ENCODE measurements at places on chromosomes 7 and 10.

GRCh38 chr10:62681211-62681940 lies 123.1 kb upstream of the ADO start:
- DNase-seq: peak; percentile 73

GRCh38 chr10:3564346-3565002 lies 220.5 kb downstream of the KLF6 start:
- DNase-seq: no peak

- DNase-seq: no peak
These were observed 119.5 kb downstream of the GRID1 start for GRCh38 chr10:86247073-86247472.

GRCh38 chr7:120966961-120967360 lies 16.4 kb downstream of the ING3 start:
- no peak for DNase-seq

DNA sequence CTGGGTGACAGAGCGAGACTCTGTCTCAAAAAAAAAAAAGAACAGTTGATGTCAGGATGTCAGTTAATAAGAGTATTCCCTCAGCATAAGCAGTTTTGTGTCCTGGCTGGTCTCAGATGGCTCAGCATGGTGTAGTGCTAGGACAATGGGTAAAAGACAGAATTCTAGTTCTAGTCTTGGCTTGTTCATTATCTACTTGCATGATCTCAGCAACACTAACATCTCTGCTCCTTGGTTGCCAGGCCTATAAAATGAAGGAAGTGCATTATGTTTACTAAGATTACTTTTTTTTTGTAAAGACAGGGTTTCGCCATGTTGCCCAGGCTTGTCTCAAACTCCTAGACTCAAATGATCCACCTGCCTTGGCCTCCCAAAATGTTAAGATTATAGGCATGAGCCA lies 84.3 kb upstream of the SP8 start:
- no peak for DNase-seq

DNA sequence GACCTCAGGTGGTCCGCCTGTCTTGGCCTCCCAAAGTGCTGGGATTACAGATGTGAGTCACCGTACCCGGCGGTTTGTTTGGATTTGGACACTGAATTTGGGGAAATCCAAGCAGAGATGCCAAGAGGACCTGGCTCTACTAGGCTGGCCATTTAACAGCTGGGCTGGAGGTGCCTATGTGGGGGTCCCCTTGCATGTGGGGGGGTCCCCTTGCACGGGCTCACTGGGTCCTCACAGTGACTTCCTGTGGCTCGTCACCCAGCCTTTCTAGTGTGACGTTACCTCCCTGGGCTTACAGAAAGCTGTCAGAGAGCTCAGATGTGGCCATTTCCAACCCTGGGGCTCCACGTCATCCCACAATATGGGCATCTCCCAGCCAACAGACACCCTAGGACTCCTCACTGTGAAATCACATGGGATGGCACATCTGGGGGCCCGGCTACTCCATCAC lies 49.3 kb upstream of the GNA12 start:
- DNase-seq: no peak

DNA sequence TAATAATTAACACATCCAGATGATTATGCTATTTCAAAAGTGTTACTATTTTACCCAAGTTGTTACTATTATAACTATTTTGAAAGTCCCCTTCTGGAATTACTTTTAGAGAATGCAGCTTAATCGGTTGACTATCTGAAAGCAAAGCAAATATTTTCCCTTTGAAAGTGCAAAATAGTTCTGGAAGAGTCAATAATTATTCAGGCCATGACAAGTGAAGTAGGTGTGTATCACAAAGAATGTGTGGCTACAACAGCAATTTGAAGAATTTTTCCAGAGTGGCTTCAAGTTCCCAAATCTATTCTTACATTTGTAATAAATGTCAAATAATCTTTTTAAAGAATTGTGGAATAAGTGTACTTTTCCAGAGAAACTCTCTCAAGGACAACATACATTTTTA lies 42.8 kb downstream of the RNLS start:
- DNase-seq: no peak

- no peak for DNase-seq
These were observed 63.9 kb upstream of the GHITM start for GRCh38 chr10:84075226-84076046.

DNA sequence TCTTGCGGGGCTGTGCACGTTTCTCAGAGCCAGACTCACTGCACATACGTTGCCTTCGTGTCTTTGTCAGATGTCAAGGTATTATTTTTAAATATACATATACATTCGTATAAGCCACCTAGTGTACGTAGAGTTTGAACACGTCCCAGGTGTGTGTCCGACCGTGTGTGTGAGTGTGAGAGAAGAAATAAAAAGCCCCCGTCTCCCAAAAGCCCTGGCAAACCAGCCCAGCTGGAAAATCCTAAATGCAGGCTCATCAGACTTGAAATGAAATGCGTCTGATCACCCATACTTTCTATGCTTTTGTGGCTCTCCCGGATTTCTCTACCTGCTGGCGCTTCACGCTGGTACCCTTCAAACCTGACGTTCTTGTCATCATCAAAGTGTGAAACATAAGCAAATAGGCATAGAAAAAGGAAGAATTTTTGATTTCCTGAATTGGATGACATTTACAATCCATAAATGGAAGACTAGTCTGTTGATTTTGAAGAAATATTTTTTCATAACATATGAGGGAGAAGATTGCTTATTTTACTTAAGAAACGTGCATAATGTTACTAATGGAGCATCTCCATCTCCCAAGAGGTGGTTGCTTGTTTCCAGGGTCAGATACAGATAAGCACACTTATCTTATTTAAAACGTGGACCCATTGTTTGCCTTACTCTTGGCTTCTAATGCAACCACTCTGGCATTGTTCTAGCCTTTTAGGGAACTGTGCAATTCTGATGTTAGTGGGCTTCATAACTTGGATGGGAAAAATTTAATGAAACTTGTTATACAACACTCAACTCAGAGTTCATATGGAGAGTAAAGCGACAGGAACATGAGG lies 971 bp downstream of the PRKG1 start:
- DNase-seq: no peak

- DNase-seq: no peak
These were observed 54.0 kb downstream of the VWA2 start for GRCh38 chr10:114293075-114293474.

- no peak for DNase-seq
These were observed 104.7 kb downstream of the PHF14 start for GRCh38 chr7:11078247-11078834.

- no peak for DNase-seq
These were observed 49.1 kb upstream of the FAM20C start for GRCh38 chr7:143145-143751.

- DNase-seq: no peak
These were observed 69.3 kb downstream of the EGFR start for GRCh38 chr7:55088107-55088506.

GRCh38 chr7:30679664-30680063 lies 2.6 kb downstream of the CRHR2 start:
- DNase-seq: no peak

GRCh38 chr7:129902788-129903422 lies 49.9 kb downstream of the UBE2H start:
- DNase-seq: peak; percentile 10

DNA sequence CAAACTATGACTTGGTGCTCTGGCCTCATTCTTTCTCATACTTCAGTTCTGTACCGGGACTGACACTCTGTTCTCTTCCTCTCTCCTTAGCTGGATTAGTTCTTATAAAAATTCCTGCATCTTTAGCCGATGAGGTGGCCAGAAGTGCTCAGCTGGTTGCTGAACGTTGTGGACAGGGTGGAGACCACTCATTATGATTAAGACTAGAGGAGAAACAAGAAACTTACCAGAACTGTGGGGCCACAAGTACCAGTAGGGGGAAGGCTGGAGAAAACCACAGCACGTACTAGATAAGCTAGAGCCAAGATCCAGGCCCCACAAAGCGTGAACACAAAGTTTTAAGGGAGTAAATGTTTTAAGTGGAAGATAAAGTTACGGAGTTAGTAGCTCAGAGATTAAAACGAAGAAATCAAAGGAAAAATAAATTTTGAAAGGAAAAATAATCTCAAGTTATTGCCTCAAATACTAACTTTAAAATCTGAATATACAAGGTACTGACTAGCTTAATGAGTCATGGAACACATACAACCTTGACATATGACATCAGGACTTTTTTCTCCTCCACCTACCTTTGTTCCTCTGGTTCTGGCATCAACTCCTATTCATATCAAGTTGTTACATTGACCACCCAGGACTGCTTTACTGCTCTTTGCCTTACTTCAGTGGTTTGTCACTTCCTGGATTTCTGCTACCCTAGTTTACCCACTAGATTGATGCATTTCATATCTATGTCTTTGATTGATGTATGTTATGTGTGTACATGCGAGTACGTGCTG lies 469.0 kb downstream of the TFEC start:
- DNase-seq: no peak

GRCh38 chr10:77711683-77712049 lies 74.1 kb upstream of the KCNMA1 start:
- no peak for DNase-seq
